ENCODE measurements at places on chromosomes 12 and 14.

DNA sequence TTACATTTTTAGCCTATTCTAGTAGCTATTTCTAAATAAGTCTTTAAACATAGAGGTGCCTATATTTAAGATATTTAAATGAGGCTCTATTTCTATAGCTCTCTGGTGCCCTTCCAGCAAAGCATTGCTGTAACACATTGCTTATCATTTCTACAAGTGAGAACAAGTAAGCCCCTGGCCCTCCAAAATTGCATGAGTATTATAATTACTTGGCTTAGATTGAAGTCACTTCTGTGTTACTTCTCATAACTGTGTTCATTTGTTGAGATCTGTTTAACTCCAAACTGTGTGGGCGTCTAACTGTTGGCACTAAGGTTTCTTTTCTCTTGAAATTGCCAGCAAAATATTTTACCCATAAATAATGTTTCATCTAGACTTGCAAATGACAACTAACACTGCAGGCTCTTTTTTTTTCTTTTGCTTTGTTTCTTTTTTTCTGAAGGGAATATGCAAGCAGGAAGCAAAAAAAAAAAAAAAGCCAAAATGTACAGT is 66.5 kb downstream of the DAD1 start:
- DNase-seq, result no peak

DNA sequence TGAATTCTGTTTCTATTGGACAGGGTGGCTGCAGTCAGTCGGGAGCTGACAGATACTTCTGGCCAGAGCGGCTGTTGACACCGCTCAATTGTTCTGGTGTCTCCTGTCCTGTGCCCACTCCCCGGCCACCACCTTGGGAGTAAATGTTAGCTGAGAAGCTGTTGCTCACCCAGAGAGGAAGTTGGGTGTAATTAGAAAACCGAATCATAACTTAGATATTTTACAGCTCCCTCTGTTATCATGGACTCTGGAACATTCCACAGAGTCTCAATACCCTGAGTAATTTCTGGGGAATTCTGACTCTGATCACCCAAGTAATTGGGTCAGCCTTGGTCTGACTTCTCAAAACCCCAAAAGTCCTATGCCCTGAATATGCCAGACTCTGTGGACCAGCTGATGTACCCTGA is 58.3 kb upstream of the RFLNA start:
- peak; percentile 49 for DNase-seq

DNA sequence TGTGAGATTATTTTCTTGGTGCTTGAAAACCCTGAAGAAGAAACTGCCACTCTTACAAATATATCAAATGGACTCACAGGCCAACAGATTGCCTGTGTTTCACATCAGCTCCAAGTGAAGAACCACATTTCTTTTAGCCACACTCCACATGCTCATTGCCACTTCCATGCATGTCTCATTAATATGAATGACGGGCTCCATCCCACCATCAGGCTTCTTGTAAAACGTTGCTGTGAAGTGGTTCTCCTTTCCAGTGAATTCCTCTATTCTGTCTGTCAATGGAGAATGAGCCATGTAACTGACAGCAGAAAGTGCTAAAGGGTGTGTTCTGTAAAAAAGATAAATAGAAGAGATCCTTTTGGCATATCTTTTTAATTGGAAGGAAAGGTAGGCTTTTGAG is 188.2 kb upstream of the RMST start:
- DNase-seq, result no peak

GRCh38 chr14:100025111-100025510 is 40.1 kb upstream of the EVL start:
- DNase-seq, result peak; percentile 58

GRCh38 chr12:109518820-109519665 is 41.6 kb downstream of the UBE3B start:
- peak; percentile 91 for DNase-seq
